ELR (cell line): ENCODE measurements at places on chromosomes 16 and 17.

DNA sequence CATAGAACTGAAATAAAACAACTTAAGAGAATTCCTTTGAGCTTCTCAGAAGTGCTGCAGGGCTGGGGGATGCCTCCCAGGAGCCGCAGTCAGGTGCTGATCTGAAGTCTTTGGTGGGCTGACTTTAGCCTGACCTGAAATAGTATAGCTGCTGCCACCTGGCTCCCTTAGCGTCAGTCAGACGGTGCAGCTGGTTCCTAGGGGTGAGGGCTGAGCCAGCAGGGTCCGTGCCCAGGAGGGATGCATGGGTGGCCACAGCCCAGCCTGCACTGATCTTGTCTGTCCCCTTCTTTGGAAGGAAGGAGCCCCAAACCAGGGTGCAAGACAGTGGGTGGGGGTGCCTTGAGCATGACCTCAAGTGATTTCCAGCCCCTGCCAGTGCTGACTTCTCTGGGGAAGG lies 11.5 kb downstream of the MAPT start:
- no peak for DNase-seq

GRCh38 chr17:38544839-38545209 lies 60.9 kb downstream of the SRCIN1 start:
- DNase-seq = no peak

DNA sequence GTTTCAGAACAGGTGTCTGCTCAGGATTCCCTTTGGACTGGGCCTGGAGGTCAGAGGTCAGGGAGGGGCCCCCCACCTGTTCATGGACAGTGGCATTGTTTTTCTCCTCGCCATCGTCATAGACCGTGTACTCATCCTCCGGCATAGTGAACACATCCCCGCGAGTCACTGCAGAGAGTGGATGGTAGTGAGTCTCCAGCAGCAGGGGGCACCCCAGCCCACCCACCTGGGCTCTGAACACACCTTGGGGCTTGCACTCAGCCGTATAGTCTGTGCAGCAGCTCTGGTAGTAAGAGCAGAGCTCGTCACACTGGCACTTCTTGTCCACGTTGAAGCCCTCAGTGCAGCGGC lies 448 bp downstream of the VTN start:
- no peak for DNase-seq

GRCh38 chr17:82281502-82282238 lies 8.2 kb upstream of the CSNK1D start:
- DNase-seq = peak; percentile 77

GRCh38 chr16:80051040-80051439 lies 450.5 kb upstream of the MAF start:
- DNase-seq = no peak

GRCh38 chr16:49644145-49644463 lies 211.8 kb downstream of the ZNF423 start:
- peak; percentile 1 for DNase-seq

DNA sequence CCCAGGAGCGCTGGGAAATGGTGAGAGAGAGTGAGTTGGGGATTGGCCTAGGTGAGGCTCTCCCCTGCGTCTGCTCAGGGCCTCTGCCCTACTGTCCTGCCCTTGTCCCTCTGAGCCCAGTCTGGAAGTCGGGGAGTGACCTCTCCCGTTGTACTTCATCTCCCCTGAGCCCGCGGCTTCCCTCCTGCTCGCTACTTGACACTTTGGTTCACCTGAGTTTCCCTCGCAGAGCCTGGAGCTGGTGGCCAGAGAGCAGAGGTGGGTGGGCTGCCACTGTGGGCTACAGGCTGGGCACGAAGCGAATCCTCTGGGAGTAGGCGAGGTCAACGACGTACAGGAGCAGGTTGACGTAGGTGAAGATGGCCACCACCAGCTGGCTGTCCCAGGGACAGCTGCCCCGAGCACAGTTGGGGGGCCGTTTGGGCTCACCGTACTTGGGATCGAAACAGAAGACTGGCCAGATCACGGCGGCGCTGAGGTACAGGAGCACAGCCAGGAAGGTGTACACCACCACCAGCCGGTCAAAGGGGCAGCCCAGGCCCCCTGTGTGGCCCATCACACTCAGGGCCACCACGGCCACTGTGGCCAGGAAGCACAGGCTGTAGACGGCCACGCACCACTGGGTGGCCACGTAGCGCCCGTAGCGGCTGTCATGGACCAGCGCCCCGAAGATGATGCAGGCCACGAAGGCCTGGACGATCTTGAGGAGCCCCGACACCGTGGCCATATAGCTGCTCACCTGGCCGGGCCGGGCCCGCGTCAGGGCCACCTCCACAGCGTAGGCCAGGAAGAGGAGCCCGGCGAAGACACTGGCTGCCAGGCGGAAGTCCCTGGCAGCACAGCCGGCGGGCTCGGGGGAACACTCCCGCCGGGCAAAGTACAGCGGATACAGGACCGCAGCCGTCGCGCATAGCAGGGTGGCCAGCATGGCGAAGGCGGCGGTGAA lies 3.7 kb upstream of the PYCR1 start:
- no peak for DNase-seq

DNA sequence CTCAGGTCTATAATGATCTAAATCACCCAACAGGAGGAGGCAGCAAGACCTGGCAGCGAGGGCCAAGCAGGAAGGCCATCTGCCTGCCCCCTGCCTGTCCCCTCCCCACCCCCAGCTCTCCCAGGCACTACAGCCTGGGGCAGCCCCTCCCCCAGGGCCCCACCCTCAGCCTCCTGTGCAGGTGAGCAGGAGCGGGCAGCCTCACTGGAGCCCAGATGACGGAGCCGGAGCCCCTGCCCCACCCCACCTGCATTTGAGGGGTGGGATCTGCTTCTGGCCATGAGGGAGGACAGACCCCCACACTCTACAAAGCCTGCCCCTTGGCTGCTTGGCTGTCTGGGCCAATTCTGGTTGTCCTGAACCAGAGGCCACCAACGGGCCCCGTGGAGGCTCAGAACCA lies 12.4 kb upstream of the BAHCC1 start:
- DNase-seq = no peak

- peak; percentile 63 for DNase-seq
Observed at GRCh38 chr17:80456465-80457235, 19.8 kb downstream of the NPTX1 start.

DNA sequence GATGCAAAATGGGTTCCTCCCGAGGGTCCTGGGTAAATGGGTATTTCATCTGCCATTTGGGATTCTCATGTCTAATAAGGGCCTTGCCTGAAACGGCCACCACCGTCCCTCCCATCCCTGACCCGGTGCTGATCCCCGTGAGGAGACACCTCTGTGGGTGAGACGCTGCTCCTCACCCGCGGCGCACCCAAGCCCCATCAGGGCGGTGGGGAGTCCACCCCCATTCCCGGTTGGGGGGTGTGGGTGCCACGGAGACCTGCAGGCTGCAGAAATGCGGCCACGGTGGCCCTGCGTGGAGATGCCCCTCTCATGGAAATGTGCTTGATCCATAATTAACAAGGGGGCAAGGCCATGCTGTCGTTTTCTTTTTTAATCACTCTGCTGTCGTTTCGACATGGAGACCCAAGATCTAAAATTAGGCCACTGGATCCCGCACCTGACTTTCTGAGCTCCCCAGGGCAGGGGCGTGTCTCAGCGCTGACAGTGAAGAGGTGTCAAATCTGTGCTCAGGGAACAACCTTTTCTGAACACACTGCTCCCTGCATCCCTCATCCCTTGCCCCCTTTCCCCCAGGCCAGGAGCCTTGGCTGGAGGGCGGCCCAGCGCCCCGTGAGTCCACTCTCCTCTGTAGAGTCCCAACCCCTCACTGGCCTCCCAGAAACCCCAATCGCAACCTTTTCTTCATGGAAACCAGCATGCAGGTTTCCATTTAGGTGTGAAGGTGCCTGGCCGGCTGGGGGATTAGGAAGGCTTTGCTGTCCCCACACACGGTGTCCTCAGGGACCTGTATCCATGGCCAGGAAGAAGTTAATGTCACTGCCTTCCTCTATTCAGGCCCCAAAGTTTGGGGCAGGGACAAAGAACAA lies 38.9 kb downstream of the PEMT start:
- no peak for DNase-seq

DNA sequence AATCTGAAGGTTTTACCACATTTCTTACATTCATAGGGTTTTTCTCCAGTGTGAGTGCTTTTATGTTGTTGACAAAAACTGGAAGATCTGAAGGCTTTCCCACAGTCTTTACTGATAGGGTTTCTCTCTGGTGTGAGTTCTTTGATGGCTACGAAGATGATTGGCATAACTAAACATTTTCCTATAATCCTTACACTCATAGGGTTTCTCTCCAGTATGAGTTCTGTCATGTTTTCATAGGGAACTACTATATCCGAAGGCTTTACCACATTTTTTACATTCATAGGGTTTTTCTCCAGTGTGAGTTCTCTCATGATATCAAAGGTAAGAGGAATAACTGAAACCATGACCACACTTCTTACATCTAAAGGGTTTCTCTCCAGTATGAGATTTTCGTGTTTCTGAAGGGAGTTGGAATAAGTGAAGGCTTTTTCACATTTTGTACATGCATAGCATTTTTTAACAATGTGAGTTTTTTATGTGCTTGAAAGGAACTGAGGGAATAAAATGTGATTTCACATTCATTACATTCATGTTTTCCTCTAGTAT lies 1987.7 kb downstream of the TP53TG3F start:
- DNase-seq = no peak

- no peak for DNase-seq
Observed at GRCh38 chr17:2928294-2928890, 132.2 kb downstream of the RAP1GAP2 start.

DNA sequence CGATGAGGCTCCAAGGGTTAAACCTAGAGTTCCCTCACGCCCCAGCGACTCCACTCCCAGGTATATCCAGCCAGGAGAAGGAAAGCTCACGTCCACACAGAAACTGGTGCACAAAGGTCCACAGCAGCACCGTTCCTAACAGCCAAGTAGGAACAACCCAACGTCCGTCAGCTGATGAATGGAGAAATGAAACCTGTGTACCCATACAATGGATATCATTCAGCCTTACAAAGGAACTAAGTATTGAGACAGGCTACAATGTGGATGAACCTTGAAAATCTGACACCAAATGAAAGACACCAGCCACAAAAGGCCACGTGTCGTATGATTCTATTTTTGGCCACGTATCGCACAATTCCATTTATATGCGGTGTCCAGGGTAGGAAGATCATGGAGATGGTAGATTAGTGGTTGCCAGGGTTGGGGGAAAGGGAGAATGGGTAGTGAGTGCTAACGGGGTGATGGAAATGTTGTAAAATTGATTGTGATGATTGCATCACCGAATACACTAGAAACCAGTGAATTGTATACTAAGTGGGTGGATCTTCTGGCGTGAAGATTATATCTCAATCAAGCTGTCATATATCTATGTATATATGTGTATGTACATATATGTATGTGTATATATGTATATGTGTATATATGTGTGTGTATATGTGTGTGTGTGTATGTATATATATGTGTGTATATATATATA lies 30.1 kb downstream of the NLRC3 start:
- DNase-seq = no peak

- no peak for DNase-seq
Observed at GRCh38 chr16:64061621-64062020, 1060.2 kb downstream of the CDH11 start.

- no peak for DNase-seq
Observed at GRCh38 chr16:59116744-59117143, 382.6 kb upstream of the GOT2 start.

DNA sequence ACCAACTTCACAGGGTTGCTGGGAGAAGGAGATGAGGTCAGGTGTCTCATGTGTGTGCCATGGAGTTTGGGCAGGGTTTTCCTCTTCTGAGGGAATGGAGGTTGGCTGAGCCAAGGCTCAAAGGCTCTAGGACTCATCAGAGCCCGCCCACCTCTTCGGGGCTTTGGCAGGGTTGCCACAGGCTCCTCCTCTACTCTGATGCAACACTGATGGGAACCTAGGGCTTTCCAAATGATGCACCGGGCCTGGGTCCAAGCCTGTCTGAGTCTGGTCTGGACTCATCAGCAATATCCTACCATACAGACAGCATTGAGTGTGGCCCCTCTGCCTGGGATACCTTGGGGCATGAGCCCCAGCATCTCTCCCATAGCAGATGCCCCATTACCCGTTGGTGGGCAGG lies 59.5 kb upstream of the LHX1 start:
- peak; percentile 22 for DNase-seq

GRCh38 chr17:17237026-17237799 lies at the start of gene FLCN:
TSS of gene FLCN (minus strand) at chr17:17237168. CDS start at chr17:17228137, 9,031 bp downstream.
- peak; percentile 90 for DNase-seq

- DNase-seq = peak; percentile 86
Observed at GRCh38 chr16:56691885-56692284, 9.6 kb downstream of the MT1X start.

DNA sequence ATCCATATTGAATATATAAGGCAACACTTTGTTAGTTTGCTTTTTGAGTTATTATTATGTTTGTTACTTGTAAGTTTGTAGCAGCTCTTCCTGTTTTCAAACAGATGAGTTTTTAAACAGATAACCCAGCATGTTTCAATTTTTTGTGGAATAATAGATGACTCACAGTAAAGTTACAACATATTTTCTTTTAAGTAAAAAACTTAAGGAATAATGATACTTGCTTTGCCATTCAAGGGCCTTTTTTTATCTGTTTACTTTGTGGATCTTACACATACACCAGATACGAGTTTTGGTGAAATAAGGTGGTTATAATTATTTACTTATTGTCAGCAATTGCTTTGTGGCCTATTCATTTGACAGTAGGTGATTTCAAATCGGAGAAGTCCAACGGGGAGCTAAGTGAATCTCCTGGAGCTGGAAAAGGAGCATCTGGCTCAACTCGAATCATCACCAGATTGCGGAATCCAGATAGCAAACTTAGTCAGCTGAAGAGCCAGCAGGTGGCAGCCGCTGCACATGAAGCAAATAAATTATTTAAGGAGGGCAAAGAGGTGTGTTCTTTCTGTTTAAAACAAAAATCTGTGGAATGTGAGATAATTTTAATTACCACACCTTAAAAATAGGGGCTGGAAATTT lies 66.3 kb downstream of the BPTF start:
- peak; percentile 70 for DNase-seq

- DNase-seq = no peak
Observed at GRCh38 chr16:19006446-19007315, 22.9 kb downstream of the TMC7 start.

DNA sequence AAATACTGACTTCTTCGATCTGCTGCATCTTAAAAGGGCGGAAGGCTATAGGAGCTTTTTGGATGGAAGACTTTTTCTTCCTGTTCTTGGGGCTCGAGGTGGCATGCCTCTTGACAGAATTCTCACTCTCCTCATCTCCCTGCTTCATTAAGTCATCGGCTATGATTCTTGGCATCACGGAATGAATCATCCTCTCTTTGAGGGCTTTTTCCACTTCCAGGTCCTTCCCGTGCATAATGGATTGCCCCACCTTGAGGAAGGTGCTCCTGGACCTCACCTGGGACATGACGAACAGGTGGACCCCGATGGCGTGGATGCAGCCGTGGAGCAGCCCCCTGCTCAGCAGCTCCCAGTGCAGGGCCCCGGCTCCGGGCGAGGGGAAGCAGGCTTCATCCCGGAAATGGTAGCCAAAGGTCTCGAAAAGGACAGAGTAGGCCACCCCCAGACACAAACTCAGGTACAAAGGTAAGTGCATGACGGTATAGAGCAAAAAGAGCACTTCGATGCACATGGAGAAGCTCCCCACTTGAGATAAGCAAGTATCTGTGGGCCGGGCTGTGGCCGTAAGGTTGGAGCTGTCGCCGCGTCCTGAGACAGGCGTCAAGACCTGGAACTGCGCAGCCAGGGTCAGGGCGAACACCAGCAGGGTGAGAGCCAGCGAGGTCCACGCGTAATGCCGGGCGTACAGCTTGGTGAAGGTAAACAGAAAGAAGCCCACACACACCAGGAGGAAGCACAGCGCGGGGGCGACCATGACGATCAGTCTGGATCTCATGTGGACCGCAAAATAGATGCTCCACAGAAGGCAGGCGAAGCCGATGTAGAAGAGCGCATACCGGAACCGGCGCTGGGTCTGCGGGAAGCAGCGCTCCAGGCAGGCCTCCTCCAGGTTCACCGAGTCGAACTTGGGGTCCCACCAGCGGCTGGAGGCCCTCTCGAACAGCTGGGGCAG lies 1.7 kb downstream of the ADCY9 start:
- DNase-seq = peak; percentile 19
